ENCODE measurements at places on chromosomes 6 and 20.

DNA sequence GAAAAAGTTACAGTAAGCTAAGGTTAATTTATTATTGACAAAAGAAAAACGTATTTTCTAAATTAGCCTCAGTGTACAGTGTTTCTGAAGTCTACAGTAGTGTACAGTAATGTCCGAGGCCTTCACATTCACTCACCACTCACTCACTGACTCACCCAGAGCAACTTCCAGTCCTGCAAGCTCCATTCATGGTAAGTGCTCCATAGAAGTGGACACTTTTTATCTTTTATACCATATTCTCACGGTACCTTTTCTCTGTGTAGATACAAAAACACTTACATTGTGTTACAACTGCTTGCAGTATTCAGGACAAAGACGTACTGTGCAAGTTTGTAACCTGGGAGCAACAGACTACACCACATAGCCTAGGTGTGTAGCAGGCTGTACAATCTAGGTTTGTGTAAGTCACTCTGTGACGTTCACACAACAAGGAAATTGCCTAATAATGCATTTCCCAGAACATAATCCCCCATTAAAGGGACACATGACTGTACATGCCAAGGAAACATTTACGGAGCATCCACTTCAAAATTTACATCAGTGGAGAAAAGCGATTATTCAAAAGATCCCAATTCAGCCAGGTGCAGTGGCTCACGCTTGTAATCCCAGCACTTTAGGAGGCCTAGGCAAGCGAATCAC lies 133.4 kb downstream of the BANF2 start:
- DNase-seq = peak; percentile 26

DNA sequence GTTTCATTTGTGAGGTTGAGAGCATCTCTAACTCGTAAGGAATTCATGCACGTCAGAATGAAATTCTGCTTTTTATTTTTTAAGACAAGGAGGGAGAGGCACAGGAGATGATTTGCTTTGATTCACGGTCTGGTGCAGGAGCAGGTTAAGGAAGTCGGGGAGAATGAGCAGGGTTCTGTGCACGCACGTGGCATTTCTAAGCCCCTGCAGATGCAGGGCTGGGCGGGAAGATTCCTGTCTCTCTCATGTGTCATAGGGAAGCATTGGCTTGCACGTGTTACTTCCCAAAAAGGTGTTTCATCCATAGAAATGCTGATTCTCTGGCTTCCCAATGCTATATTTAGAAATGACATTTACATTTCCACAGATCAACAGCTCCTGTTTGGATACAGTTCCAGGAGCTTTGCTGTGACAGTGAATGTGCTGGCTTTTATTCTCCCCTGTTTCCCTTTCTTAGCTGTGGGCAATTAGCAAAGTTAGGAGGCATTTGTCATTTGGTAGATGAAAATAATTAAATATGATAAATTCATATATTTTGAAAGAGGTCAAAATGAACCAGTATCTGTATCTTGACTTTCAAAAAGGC lies 119.7 kb upstream of the ZFP64 start:
- no peak for DNase-seq

- DNase-seq = no peak
Measured at GRCh38 chr6:88562353-88563276, 396.5 kb upstream of the CNR1 start.

DNA sequence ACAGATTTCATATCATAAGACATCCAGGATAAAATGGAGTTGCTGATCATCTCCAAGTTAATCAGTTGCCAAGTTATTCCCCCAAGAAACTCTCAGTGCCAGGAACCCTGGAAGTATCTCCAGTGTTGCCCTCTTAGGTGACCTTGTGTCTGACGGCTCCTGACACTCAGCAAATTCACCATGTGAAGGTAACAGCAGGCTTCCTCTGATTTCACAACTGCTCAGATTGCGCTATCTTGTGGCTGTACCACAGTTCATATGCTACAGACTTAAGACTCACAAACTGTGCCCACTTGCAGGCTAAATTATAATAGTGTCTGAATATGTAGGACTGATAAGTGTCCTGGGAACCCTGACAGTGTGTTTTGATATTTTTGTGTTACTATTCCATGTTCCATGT lies 186.6 kb upstream of the OPRM1 start:
- no peak for DNase-seq

GRCh38 chr6:149043476-149044130 lies 273.9 kb upstream of the TAB2 start:
- DNase-seq = no peak

GRCh38 chr6:134741200-134741536 lies 208.7 kb downstream of the ALDH8A1 start:
- no peak for DNase-seq

DNA sequence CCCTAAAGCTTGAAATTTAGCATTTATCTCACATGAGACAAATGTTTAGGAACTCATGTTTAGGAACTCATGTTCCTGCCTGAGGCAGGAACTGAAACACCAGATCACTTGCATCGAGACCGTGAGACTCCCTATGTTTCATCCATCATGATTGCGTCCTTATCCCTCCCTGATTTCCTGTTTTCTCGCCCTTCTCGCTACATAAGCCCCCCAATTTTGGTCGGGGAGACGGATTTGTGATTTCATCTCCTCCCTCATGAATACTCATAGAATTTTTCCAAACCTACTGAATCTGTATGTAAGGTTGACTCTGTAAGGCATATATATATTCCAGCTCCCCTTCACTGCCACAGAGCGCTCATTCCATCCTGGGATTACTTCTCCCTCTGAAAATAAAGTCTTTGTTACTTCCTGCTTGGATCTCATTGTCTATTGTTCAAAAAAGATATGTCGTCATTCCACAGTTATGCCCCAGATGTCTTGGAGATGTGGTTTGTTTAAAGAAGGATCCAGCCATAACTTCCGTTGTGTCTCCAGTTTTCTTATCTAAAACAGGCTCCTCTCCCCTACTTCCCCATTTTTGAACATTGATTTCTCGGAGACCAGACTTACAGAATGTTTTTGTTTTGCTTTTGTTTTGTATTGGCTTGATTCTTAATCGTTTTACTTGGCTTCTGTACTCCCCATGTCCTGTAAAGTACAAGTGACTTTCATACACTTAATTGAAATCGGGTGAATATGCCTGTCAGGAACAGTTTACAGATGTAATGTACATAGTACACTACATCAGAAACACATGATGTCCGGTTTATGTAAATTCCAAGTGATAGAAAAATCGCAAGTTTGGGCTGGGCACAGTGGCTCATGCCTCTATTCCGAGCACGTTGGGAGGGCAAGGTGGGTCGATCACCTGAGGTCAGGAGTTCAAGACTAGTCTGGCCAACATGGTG lies 118.7 kb downstream of the HFE start:
- DNase-seq = no peak

Measured in sigmoid colon (tissue), 7 donors.